ENCODE measurements at places on chromosomes 1 and 21. TPM values are rescaled to one million over a fixed set of nuclear protein-coding genes. Genes with fewer than 3 reads are reported as not detected.

The FMO1 gene
- polyA plus RNA-seq: not detected

The TIE1 gene
- polyA plus RNA-seq: 0.81 TPM

The FCER1G gene
- 0.34 TPM for polyA plus RNA-seq

The KRTAP12-2 gene
- polyA plus RNA-seq: not detected

The INSRR gene
- 0.63 TPM for polyA plus RNA-seq

The F13B gene
- polyA plus RNA-seq: not detected

The PLA2G2F gene
- not detected for polyA plus RNA-seq

The SLC1A7 gene
- not detected for polyA plus RNA-seq

DNA sequence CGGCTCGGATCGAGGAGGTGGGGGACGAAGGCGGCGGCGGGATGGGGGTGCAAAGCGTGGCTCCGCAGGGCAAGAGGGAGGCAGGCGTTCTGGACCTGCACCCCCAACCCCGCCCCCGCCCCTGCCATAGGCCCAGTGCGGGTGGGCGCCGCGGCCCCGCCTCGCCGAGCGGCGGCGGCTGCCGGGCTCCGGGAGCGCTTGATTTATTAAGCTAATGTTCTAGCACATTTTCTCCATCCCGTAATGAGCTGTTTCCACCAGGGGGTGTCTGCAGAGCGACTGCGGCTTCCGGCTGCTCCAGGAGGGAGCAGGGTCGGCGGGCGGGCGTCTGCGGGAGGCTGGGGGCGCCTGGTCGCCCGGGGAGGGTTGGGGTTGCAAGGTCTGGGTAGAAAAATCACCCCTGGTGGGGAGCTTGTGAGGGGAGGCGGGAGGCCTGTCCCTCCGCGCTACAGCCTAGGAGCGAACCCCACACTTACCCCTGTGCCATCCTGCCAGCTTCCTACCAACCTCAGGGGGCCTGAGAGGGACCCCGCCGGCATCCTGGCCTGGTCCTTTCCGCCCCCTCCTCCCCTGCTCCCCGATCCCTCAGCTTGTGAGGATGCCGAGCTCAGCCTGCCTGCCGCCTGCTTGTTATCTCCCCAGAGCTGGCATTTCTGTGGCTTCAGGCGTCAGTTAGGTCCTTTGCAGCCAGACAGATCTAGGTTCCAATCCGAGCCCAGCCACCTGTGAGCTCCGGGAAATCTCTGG, 48.5 kb upstream of the ACOT11 start:
- DNase-seq: peak; percentile 84

GRCh38 chr1:208106218-208106617, 138.0 kb downstream of the PLXNA2 start:
- DNase-seq: no peak

DNA sequence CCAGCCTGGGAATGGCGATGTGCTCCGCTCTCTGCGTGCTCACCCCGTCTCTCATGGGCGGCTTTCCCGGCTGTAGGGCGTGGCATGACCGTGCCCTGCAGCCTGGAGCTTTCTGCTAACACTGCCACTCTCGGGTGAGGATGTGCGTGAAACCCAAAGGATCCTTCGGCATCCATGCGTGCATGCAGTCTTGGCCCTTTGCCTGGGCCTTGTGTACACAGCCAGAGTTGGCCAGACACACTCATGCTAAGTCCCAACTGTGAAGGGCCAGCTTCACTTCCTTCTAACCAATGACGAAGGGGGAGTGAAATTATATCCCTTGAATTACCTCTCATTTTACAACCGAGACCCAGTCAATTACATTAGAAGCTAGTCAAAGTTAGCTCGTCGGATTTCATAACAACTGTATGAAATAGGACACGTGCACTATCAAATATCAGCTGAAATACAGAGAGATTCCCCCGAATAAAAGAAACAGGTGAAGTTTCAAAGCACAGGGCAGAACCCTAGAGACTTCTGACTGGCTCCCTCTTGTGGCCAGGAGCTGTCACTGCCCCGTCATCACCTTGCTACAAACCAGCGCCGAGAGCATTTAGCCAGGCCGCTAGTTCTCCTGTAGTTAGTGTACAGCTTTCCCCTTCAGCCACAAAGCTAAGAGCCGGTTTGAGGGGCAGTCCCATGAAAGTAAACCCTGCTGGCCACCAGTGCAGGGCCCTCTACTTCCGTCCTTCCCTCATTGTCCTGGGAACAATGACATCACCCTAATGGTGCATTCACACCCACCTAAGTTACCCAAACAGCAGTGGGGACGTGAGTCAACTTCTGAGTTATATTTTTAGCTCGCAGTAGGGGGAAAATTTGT, 63.4 kb upstream of the COA6 start:
- peak; percentile 78 for DNase-seq

- peak; percentile 16 for DNase-seq
Observed at GRCh38 chr1:232628335-232629249, 1.3 kb downstream of the SIPA1L2 start.

- DNase-seq: no peak
Observed at GRCh38 chr1:43285269-43285990, at the start of gene C1orf210. TSS of gene C1orf210 (minus strand) at chr1:43285581. CDS start at chr1:43283270, 2,311 bp downstream.

DNA sequence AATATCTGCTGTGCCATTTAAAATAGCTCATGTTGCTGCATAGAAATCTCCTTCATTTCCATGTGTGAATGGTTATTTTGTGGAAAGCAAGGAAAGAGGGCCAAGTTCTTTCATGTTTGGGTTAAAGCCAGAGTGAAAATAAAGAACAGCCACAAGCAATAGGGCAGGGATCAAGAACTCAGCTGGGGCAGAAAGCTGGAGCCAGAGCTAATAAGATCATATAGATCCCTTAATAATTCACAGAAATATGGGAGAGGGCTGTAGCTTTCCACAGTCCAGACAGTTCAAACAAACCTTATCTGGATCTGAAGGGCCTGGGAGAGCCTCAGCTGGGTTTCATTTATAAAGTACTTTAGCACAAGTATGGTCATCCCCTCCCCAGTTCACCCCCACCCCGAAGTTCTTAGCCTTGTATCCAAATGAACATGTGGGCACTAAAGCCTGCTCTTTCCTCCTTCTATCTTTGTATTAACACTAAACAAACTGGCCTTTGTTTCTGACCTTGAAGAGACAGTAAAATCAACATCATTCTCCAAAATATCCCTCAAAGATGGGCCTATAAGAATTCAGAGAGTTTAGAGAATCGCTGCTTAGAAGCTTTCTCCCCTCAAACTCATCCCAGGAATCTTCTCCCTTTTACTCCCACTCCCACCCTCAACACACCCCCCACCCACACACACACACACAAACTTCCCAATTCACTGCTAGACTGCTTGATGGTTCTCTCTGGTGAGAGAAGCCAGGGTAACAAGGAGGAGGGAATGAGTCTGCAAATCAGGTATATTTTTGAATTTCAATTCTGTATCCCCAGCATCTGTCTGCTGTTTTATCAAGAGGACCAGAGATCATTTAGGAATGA, 41.7 kb downstream of the UTP25 start:
- peak; percentile 29 for DNase-seq

DNA sequence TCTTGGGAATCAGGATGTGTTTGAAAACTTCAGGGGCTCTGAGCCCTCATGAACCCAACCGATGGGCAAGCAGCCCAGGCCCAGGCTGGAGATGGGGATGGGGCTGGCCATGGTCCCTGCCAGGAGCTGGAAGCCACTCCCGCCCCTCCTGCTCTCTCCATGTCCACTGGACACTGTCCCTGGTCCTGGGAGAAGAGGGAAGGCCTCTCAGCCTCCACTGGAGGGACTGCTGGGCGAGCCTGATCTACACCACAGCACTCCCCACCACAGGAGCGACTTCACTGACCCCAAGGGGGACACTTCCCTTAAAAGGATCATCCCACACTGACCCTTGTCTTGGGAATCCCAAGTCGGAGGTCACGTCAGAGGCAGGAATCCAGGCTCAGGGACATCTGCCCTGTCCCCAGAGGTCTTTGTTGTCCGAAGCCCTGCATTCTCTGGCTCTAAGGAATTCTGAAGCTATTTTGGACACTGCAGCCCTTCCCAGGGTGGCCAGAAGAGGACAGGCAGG, 16.9 kb upstream of the COL18A1 start:
- no peak for DNase-seq

DNA sequence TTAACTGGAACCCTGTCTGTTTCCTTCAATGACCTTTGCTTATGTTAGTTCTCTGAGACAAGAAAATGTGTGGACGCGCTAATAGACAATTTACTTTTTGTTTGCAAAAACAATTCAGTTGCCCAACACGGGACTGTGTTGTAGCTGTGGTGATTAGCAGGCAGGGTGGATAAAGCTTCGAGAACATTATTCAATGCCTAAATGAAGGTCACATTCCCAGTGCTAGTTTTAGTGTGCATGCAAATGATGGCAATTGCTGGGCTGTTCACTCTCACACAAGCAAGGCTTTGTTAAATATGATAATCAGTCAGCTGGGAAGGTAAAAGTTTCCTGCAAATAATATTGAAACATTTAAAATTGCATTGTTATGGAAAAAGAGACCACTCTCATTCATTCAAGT, 188.4 kb downstream of the BACH1 start:
- DNase-seq: no peak

GRCh38 chr1:43978264-43978550, 803 bp upstream of the B4GALT2 start:
- DNase-seq: no peak

- DNase-seq: no peak
Observed at GRCh38 chr1:25043228-25043580, 113.1 kb upstream of the RUNX3 start.

DNA sequence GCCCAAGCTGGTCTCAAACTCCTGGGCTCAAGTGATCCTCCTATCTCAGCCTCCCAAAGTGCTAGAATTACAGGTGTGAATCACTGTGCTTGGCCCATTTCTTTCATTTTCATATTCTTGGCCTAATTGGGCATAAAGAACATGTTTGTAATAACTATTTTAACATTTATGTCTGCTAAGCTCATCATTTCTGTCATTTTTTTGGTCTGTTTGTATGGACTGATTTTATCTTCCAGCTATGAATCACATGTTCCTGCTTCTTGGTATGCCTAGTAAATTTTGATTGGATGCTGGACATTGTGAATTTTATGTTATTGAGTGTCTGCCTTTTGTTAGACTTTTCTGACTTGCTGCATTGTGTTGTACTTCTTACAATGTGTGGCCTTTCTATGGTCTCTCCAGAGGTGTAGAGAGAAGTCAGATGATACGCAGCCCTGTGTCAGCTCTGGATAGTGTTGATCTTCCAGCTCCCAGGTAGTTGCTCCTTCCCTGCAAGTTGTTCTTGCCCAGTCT, 39.0 kb upstream of the PPM1J start:
- no peak for DNase-seq

DNA sequence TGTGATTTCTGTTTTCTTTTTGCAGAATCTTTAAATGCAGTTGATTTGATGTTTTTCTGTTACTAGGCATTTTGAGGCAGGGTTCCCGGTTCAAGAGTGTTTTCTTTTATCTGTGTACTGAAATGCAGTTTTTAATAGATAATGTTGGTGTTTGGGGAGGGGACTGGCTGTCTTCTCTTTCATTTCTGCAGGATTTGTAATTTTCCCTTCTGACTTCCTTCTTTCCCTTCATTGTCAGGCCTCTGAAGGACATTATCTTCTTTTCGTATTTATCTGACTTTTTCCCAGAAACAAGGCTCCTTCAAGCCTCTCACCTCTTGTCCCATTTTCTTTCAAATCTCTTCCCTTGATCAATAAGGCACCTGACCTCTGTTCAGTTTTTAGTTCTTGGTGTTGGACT, 1.5 kb upstream of the GALNT2 start:
- DNase-seq: no peak

DNA sequence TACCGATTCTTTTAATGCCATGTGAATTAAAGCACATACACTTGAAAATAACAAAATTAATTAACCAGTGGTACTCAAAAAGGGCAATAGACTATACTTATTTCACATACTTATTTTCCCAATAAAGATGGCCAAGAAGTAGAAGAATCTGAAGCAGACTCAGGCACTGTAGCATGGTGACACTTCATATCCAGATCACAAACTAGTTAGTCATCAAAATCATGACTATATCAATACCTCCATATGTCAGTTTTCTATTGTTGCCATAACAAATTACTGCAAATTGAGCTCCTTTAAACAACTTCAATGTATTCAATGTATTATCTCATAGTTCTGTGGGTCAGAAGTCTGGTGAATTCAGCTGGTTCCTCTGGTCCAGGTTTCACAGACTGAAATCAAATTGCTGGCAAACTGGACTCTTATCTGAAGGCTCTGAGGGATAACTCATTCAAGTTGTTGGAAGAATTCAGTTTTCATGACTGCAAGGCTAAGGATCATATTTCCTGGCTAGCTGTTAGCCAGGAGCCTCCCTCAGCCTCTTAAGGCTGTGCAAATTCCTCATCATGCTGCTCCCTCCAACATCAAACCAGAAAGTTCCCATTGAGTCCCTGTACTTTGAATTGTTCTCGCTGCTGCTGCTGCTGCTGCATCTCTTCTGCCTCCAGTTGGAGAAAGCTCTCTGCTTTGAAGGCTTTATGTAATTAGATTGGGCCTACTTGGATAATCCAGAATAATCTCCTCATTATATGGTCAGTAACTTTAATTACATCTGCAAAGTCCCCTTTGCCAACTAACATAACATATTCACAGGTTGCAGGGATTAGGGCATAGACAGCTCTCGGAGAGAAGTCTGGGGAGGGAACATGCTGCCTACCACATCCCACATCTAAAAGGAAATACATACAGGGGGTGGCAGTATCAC, 91.5 kb downstream of the MRPL39 start:
- DNase-seq: no peak

DNA sequence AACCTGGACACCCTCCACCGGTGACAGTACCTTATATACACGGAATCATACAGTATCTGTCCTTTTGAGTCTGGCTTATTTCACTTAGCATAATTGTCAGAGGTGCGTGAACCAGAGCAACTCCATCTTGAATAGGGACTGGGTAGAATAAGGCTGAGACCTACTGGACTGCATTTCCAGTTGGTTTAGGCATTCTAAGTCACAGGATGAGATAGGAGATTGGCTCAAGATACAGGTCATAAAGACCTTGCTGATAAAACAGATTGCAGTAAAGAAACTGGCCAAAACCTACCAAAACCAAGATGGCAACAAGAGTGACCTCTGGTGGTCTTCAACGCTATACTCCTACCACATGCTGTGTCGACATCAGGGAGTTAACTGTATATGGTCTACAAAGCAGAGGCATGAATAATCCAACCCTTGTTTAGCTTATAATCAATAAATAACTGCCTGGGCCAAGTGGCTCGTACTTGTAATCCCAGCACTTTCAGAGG, 1.4 kb upstream of the FDPS start:
- no peak for DNase-seq

DNA sequence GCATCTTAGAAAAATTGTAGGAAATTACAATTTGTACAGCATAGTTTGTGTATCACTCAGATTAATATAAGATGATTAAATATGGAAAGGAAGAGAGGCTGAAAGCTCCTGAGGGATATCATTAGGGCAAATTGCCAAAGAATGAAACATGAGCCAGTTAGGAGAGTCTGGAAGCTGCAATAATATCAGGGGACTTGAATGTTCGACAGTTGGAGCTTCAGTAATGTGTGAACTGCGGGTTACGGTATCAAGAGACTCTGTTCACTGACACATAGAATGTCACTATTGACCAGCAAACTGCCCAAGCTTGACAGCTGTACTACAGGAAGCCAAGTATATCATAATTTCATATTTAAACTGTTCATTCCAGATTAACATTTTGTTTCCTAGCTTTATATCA, 157.2 kb downstream of the DENND1B start:
- DNase-seq: no peak

GRCh38 chr21:36465478-36465877, 14.4 kb downstream of the CLDN14 start:
- no peak for DNase-seq

All from SK-N-SH (cell line).